HepG2 (cell line): ENCODE measurements at places on chromosomes 13 and 19. TPM values are rescaled to one million over a fixed set of nuclear protein-coding genes. Genes with fewer than 3 reads are reported as not detected.

GRCh38 chr19:7294558-7295212 lies 471 bp upstream of the INSR start:
- no peaks in the 10 kb centered on the region for H3K27me3 ChIP-seq
- H3K27ac ChIP-seq, result peak overlapping the region; percentile 67
- peak overlapping the region; percentile 89 for H3K4me3 ChIP-seq
- peaks cover 47% of the 10 kb centered on the region for H3K4me1 ChIP-seq
- DNase-seq, result peak; percentile 65

GRCh38 chr13:41603917-41604316 lies 146.6 kb downstream of the RGCC start:
- H3K4me3 ChIP-seq, result no peak overlapping the region
- no peaks in the 10 kb centered on the region for H3K27me3 ChIP-seq
- DNase-seq, result no peak
- H3K4me1 ChIP-seq, result peaks cover 34% of the 10 kb centered on the region

GRCh38 chr13:45909673-45910072 lies 58.1 kb upstream of the SIAH3 start:
- H3K36me3 ChIP-seq, result no peaks in the 10 kb centered on the region
- H3K4me1 ChIP-seq, result no peaks in the 10 kb centered on the region
- H3K27me3 ChIP-seq, result peaks cover 12% of the 10 kb centered on the region; the same call in 1 of the 3 replicates
- H3K4me3 ChIP-seq, result no peak overlapping the region
- H3K27ac ChIP-seq, result no peak overlapping the region

GRCh38 chr13:20230913-20231838 lies 943 bp downstream of the GJB6 start:
- no peak for DNase-seq
- no peak overlapping the region for H3K4me3 ChIP-seq
- peaks cover 34% of the 10 kb centered on the region; the same call in 2 of the 3 replicates for H3K27me3 ChIP-seq
- H3K4me1 ChIP-seq, result no peaks in the 10 kb centered on the region
- H3K27ac ChIP-seq, result no peak overlapping the region

ZNF470 gene
- total RNA-seq, result not detected in 2 replicates

NR2C2AP gene
- total RNA-seq, result 25.5 and 26.8 TPM in 2 replicates

RAVER1 gene
- 7.9 and 17.7 TPM in 2 replicates for total RNA-seq

GJB6 gene
- not detected in 2 replicates for total RNA-seq
